ENCODE measurements at places on chromosomes 3 and 15.

DNA sequence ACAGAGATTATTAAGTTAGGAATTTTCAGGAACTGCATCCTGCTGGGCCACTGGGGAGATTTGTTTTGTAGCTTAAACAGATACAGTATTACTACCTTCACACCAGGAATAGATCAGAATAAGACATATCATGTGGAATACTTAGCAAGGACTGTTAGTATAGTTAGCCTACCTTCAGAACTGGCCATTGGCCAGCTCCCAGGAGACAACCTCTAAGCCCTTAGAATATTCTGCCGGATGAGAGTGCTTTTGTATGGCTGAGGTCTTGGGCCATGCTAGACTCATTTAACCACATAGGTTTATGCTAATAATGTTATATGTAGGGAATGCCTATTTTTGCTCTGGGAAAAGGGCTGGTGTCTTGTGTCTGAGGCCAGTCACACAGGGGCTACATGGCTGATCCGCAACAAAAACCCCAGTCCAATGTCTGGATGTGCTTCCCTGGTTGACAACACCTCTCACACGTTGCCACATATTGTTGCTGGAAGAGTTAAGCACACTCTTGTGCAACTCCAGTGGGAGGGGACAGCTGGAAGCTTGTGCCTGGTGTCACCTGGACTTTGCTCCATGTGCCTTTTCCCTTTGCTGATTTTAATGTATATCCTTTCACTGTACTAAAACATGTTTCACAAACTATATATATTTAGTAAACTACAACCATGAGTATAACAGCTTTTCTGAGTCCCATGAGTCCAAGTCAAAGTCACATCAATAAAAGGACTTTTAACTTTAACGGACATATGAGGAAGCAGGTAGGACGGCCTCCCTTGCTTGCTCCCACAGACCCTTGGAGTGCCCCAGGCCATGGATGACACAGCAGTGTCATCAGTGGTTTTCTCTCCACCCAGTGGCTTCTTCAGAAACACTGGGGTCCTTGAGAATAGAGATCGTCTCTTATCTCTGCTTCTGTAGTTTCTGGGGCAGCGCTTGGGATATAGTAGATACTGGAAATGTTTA is 118.0 kb upstream of the C3orf80 start:
- no peak for DNase-seq

- DNase-seq: peak; percentile 66
Measured at GRCh38 chr3:101868534-101869464, 19.5 kb downstream of the NFKBIZ start.

GRCh38 chr15:48380198-48380597 is 49.0 kb downstream of the DUT start:
- no peak for DNase-seq

DNA sequence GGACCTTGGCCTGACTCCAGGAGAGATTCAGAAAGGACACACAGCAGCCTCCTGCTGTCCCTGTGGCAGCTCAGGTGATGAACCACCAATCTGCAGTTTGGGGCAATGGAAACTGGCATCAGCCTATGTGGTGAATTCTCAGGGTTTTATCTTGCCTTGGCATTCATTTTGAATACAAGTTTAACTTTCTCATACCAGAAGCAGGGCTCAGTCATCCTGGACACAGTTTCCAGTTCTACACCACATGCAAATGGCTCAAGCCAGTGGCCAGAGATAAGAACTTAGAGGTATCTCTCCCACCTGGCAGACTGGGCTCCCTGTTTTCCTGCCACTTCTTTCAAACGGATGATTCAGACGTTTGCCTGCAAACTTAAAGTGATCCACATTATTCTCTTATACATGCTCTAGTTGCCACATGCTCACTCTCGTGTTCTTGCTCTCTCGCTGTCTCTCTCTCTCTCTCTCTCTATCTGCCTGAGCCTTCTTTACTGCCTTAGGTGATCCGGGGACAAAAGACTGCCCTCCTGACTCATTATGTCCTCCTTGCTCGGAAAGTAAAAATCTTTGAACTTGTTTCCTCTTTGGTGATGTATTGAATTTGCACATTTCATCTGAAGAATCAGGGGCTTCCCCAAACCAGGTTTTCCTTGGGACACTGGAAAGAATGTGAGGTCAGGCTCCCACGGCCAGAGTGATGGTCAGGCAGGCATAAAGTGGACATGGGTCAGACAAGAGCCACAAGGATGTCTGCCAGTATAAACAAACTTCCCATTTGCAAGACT is 99.6 kb upstream of the STT3B start:
- DNase-seq: no peak

- peak; percentile 79 for DNase-seq
Measured at GRCh38 chr3:131794766-131795388, 239.9 kb downstream of the CPNE4 start.

DNA sequence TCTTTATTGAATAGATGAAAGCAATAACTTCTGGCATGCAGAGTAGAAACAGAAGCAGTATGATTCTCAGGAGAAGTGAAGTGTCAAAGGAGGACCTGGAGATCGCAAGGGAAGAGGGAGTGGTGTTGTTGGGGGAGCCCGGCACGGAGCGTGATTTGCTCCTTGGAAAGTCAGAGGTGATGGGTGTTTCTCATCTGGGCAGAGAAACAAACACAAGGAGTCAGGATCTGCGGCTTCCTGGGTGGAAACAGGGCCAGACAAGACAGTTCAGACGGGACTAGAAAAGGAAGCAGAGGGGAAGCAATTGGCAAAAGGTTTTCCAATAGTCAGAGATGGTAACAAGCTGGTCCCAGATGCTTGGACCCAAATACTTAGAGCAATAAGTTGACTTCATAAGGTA is 34.4 kb upstream of the CCDC80 start:
- no peak for DNase-seq
